ENCODE measurements at places on chromosomes 5 and 9.

DNA sequence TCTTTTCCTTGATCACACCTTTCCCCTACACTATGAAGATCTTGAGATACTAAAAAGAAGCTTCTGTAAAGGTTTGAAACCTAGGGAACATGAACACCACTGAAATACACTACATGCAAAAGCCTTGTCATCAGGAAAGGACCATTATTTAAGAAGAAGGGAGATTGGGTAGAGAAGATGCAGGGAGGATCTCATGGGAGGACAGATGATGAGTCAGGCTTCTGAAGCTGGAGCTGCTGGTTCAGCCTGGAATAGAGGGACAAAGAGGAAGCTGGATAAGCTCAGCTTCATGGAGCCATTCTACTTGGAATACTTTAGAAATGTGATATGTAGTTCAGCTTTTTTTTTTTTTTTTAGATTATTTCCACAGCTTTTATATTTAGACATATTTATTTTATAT is 169.8 kb downstream of the MAN2A1 start:
- DNase-seq = no peak

DNA sequence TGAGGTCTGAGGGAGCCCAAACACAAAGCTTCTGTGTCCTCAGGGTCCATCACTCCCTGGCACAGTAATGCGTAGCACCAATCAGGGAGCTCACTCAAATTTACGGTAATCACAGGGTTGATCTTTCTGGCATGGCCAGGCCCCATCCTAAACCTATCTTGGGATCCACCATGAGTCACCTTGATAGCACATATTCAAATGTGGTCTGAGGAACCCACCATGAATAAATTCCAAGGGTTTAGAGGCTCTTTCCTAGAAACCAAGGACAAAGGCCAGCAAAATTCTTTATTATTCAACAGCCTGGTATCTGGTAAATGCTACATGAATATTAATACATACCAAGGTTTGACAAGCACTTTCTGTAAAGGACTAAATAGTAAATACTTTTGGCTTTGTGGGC is 254.5 kb downstream of the TLR4 start:
- DNase-seq = no peak

GRCh38 chr9:130211548-130212226 is 39.5 kb downstream of the NCS1 start:
- DNase-seq = no peak

DNA sequence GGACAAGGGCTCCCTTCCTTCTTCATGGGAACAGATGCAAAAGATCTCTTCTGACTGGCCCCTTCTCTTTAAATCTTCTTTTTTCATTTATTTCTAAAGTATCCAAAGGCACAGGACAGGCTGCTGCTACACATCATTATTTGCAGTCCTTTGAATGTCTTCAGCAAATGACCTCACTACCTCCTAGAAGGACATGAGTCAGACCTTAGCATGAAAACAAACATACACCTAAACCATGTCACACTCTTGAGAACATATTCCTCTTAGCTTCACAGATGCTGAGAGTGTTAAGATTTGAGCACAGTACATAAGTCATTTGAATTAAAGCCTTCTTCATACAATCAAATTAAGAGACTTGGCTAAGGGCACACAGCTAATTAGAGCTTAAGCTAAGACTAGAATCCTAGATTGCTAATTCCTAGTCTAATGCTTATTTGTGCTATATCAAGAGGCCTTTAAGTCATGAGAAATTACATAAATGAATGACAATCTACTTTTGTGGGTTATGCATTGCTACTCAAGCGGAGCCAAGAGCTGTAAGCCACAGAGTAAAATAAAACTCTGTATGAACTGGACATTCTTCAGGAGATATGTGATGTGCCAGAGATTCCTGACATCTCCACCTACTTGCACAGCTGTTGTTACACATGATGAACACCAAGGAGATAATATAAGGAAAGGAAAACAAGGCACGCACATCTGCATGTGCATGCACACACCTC is 109.1 kb upstream of the PTGER4 start:
- no peak for DNase-seq

DNA sequence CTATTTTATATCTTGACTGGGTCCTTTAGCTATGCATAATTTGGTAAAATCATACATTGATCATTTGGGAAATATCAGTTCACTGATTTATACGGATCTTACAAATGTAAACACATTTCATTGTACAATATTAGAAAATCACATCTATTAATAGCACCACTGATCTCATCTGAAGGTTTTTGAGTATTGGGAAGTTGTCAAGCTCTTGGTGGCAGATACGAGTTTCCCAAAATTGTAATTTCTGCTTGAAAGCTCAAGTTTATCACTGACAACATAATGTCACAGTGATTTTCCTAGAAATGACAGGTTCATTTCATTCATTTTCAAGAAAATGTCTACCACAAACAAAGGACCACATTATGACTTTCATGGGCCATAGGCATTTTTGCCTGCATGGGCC is 3.0 kb upstream of the MACROH2A1 start:
- no peak for DNase-seq

DNA sequence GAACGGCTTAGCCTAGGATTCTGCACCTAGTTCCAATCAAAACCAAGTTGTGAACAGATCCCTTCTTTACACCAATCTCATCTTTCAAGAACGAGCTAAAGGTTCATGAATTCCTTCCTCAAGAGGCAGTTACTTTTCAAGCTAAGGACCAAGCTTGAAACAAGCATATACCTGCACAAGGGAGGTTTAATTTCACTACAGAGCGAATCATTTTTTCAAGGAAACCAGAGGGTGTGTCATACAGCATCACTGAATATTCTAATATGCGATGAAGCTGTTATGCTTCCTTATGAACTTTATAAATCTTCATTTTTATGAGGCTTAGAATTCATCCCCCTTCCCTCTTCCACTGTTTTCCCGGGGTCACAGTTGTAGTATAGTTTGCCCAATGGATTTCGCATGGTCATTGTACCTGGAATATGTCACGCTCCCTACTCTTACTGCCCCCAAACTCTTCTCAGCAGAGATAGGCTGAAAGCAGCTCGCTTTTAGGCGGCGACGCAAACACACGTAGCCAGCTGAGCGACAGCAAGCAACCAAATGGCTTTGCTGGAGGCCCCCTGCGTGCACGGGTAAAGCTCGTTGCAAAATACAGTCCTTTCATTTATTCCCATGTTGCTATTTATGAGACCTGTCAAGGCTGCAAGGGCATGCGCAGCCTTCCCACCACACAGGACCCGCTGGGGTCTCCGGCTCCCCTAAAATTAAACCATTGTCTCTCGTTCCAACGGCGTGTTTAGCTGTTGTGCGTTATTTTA is 832 bp downstream of the LMBRD2 start:
- DNase-seq = no peak

- DNase-seq = no peak
These were observed 75.8 kb downstream of the FGF18 start for GRCh38 chr5:171495122-171495700.

DNA sequence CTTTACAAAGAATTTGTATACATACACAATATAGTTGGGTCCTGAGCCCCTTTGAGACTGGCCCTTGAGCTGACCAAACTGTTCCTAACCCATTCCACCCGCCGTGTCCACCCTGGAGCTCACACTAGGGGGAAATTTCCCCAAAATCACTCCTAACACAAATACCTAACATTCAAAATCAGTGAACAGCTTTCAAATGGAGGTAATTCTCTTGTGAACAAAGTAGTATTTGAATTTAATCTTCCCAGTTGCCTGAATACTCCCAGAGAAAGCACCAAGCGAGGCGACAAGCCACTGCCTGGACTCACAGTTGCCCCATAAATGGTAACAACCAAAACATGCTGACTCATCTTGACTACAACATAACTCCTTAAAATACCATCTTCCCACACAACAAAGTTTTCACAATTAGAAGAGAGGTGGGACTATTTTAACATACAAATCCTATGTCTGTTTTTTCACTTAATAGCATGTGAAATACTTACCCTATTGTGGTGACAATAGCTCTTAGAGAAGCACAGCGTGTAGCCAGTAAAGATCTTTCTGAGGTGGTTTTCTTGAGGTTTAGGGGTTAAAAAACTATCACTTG is 31.7 kb upstream of the SCAMP1 start:
- no peak for DNase-seq

GRCh38 chr9:108784998-108785397 is 70.8 kb downstream of the ACTL7B start:
- DNase-seq = no peak

DNA sequence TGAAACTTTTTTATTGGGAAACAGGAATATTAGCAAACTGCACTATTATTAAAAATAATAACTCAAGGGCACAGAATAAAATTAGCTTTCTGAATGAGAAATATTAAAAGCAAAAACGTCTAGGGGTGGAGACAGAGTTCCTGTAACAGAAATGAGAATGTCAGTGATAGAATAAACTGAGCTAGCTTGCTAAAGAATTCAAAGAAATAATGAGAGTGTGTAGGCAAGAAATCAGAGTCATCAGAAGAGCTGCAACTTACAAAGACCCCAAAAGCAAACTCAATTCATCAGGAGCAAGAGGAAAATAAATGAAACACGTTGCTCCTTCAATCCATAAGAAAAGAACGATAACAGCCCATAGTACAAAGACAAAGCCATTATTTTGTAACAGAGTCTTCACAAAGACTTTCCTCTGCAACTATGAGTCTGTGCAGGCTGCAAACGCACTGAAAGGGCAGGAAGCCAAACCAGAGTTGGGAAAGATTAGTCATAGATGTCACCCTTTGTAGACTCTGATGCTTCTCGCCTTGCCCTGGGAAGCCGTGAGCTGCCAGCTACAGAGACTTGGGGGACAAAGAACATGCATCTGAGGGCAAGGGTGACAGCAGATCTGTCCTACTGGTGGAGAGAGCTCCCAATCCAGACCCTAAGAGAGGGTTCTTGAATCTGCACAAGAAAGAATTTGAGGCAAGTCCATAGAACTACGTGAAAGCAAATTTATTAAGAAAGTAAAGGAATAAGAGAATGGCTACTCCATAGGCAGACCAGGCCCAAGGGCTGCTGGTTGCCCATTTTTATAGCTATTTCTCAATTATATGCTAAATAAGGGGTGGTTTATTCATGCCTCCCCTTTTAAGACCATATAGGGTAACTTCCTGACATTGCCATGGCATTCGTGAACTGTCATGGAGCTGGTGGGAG is 40.8 kb downstream of the SHC3 start:
- DNase-seq = no peak

GRCh38 chr5:95858661-95859595 is 36.4 kb upstream of the GLRX start:
- DNase-seq = peak; percentile 89

- DNase-seq = peak; percentile 2
These were observed 464.5 kb downstream of the ICE1 start for GRCh38 chr5:5886812-5887486.

GRCh38 chr9:125649315-125649714 is 57.7 kb downstream of the MAPKAP1 start:
- DNase-seq = no peak

GRCh38 chr5:157487358-157487757 is 27.3 kb downstream of the NIPAL4 start:
- no peak for DNase-seq

- no peak for DNase-seq
These were observed 52.4 kb downstream of the MELK start for GRCh38 chr9:36625006-36625615.

- no peak for DNase-seq
These were observed 197.5 kb downstream of the KIAA0825 start for GRCh38 chr5:94420885-94421284.

DNA sequence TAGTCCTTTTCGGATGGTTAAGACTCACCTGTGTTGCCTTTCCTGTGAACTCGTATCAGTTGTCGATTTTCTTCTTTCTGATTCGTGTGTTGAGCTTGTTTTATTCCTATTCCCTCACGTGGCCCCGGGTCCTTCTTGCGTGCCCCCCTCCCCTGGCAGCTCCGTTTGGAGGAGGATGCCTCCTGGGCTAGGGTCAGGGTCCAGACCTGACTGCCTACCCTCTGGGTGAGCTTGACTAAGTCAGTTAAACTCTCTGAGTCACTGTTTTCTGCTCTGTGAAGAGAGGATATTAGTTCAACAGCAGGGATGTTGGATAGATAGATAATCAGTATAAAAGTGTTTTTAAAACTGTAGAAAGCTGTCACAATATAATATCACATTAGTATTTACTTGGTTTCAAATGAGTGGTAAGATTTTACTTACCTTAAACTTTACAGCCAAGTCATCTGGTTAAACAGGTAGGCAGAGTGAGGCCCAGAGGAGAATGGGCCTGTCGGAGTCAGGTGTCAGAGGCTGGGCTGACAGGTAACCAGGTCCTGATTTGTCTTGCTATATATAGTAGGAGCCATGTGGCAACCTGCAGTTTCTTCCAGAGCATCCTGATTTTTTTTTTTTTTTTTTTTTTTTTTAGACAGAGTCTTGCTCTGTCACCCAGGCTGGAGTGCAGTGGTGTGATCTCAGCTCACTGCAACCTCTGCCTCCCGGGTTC is 24.2 kb downstream of the PPARGC1B start:
- no peak for DNase-seq

GRCh38 chr5:34571677-34572041 is 84.5 kb upstream of the RAI14 start:
- no peak for DNase-seq

GRCh38 chr9:72955126-72955455 is 2.2 kb upstream of the ALDH1A1 start:
- DNase-seq = no peak

- DNase-seq = no peak
These were observed 43.6 kb downstream of the NR3C1 start for GRCh38 chr5:143359869-143360268.

GRCh38 chr5:107319901-107320300 is 350.8 kb downstream of the EFNA5 start:
- DNase-seq = no peak

GRCh38 chr5:145776886-145777285 is 58.3 kb downstream of the PRELID2 start:
- no peak for DNase-seq

DNA sequence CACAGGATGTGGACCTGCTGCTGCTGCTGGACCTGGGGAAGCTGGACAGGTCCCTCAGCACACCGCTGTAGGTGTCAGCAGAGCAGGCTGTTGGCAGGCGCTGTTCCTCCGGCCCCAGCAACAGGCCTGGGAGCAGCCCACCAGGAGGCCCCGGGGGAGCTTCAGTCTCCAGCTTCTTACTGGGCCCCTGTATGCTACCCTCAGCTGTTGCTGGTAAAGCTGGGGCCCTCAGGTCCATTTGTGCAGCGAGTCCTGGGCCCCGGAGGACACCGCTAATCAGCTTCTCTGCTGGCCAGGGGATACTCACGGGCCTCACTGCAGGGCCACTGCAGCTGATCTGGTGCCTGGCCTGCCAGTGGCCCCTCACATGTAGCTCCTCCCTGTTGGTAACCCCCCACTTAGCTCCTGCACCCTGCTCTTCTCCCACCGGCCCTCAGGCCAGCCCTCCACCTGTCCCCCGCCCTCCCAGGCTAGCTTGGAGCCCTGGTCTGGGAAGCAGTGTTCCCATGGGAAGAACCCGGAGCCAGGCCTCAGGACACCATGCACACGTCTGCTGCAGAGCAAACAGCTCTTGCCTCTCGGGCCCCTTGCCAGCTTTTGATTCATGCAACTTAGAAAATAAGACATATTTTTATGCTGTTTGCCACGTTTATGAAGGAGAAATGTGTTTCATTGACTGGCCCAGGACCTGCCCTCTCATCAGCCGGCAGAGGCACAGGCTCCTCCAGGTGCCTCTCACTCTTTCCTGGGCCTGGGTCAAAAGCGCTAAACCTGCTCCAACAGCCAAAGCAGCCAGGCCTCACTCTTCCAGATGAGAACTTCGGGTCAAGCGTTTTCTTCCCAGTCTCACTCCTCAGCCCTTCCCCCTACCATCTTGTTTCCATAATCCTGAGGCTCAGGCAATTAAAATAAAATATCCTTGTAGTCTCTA is 61.0 kb upstream of the ADAMTS2 start:
- no peak for DNase-seq

- DNase-seq = no peak
These were observed 17.3 kb upstream of the IGFBPL1 start for GRCh38 chr9:38441347-38442085.

GRCh38 chr5:44868541-44868940 is 59.8 kb downstream of the MRPS30 start:
- DNase-seq = no peak
